ENCODE measurements at places on chromosomes 11 and 22.

DNA sequence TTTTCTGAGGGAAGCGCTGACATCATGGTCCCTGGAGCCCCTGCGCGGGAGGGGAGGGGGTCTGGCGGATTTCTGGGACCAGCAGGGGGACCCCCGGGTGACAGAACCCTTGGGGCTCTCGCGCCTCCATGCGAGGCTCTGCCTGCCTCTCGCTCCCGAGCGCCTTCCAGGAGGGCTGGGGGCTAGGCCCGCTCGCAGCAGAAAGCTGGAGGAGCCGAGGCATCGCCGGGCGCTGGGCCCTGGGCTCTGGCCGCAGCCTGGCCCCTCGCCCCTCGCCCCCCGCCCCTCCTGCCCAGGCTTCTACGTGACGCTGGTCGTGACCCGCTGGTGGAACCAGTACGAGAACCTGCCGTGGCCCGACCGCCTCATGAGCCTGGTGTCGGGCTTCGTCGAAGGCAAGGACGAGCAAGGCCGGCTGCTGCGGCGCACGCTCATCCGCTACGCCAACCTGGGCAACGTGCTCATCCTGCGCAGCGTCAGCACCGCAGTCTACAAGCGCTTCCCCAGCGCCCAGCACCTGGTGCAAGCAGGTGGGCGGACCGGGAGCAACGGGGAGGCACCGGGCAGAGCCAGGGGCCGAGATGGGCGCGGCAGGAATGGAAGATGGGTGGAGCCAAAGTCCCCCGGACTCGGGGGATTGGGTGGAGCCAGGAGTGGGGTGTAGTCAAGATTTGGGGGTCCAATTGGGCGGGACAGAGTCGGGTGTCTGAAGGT, 5.4 kb downstream of the BEST1 start:
- DNase-seq: peak; percentile 39

- DNase-seq: no peak
Observed at GRCh38 chr22:33932997-33933396, 12.7 kb upstream of the LARGE1 start.

- DNase-seq: no peak
Observed at GRCh38 chr11:73320763-73321603, 12.9 kb downstream of the ARHGEF17 start.

GRCh38 chr11:134033696-134034491, 35.0 kb upstream of the JAM3 start:
- DNase-seq: peak; percentile 61

DNA sequence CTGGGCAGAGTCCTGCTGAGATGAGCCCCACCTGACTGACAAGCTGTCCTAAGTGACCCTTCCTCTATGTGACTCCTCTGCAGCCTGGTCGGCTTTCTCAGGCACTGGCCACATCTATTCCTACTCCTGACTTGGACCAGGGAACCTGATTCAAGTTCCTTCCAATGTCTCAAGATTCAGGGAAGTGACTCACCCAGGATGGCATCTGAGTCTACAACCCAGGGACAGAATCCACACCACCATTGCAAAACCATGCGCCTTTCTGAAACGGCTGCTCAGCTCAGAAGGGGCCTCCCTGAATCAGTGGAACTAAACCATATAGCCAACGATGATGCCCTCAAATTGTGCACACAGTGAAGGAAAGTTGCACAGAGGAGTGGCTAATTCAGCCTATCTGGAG, 63.9 kb upstream of the CSNK2A3 start:
- no peak for DNase-seq

- no peak for DNase-seq
Observed at GRCh38 chr11:131841028-131841427, 470.6 kb downstream of the NTM start.

DNA sequence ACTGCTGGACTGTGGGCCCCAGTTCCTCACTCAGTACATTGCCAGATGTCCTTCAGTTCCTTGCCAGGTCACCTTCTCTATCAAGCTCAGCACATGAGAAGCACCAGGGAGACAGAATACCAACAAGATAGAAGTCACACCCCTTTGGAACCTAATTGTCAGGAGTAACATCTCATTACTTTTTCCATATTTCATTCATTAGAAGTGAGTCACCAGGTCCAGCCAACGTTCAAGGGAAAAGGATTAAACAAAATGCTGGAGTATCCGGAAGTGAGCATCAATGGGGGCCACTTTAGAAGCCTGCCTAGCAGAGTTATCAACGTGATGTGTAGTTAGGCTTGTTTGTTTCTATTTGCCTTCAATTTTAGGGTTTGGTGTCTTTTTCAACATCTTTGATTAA, 569.3 kb downstream of the MIAT start:
- no peak for DNase-seq

- no peak for DNase-seq
Observed at GRCh38 chr11:92137747-92138146, 86.9 kb upstream of the FAT3 start.

DNA sequence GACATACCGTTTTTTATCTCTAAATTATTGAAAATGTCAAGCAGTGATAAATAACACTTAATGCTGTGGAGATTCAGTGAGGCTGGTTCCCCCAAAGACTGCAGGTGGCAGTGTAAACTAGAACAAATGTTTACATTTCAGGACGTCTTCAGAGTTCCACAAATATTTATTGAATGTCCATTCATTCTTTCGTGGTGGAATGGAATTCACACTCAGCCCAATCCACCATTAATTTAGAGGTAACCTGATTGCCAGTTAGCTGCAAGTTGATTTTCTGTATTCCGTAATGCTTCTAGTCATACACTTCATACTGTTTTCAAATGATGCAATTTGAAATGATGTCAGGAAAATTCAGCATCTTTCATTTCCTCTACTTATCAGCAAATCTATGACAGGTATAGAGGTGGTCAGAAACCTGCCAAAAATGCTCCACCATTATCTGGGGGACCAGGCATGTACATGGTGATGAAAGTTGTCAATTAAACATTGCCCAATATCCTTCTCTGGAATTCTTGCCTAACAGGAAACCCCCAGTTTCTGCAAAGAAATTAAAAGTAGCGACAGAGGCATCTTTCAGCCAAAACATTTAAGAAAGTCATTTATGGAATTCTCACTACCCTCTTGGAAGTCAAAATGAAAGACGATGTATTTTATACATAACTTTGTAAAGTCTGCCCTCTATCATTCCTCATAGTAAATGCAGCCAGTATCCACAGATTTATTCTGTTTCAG, 94.3 kb upstream of the BMAL1 start:
- peak; percentile 26 for DNase-seq

GRCh38 chr11:132803436-132803835, 728.9 kb downstream of the OPCML start:
- DNase-seq: no peak

DNA sequence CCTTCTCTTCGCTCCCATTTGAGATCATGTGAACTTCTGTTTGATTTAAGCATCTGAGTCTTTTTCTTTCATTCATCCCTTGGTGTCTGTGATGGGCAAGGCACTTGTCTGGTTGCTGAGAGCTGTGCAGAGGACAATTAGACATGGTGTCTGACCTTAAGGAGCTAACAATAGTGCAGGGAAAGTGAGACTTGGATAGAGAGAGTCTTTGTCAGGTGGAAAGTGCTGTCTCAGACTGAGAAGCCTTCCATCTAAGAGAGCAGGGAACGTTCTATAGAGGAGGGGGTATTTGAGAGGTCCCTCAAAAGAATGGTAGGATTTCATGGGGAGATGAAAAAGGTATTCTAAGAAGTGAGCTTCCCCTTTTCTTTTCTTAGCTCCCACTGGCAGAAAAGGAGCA, 14.1 kb downstream of the MICAL3 start:
- no peak for DNase-seq

DNA sequence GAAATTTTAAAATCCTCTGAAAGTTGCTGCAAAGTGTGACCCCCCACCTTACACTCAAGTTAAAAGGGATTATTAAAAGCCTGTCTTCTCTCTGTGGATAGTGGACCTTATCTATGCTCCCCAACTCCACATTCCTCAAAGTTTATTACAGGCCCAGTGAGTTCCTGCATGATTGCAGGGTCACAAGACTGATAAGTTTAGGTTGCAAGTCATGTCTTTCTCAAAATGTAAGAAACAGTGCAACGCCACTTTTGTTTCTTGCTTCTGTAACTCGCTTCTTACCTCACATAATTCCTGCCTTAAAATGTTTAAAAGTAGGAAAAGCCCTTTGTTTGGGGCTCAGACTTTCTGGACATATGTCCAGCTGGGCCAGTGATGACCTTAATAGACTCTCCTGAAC, 38.4 kb upstream of the GLYAT start:
- DNase-seq: no peak
